ENCODE measurements at places on chromosomes 2 and 18. TPM values are rescaled to one million over a fixed set of nuclear protein-coding genes. Genes with fewer than 3 reads are reported as not detected.
A peak's percentile ranks its signal among the peaks of the same experiment; 100 is the strongest.

DNA sequence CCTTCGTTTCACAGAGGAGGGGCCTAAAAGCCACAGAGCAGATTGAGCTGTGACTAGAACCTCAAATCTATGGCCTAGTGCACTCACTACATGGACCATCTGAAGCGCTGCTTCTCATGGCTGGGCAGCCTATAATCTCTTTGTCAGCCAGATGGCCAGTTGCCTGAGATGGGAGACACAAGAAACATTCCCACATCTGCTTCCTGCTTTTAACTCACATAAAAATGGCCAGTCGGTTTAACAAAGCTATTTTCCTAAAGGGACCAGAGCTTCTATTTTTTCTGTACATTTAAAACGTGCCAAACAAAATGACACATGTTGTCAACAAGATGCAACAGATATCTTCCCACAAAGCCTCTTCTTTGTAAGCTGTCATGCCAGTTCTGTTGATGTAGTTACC, 173.8 kb downstream of the GFPT1 start:
- DNase-seq, result no peak
- H3K4me3 ChIP-seq, result no peak overlapping the region
- no peaks in the 10 kb centered on the region for H3K36me3 ChIP-seq
- no peaks in the 10 kb centered on the region for H3K27me3 ChIP-seq

DNA sequence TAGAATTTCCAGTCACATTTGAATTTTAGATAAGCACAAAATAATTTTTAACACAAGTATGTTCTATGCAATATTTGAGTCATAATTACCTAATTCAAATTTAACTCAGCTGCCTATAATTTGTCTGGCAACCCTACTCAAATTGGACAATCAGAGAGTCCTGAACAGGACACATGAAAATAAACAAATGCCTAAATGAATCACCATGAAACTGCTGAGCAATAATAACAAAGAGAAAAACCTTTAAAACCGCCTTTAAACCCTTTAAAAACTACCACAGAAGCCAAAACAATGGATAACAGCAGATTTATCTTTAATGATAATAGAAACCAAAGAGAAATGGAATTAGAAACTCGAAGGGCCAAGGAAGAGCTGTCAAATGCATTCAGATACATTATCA, 39.5 kb downstream of the ARL4C start:
- no peak overlapping the region for H3K4me3 ChIP-seq
- no peak overlapping the region for H3K27ac ChIP-seq
- no peaks in the 10 kb centered on the region for H3K27me3 ChIP-seq

Gene RAX
- not detected for polyA plus RNA-seq

Gene HOXD13
- polyA plus RNA-seq, result not detected

Gene SRD5A2
- not detected for polyA plus RNA-seq

Gene GPR155
- polyA plus RNA-seq, result 6.5 TPM

Gene KATNAL2
- polyA plus RNA-seq, result not detected

DNA sequence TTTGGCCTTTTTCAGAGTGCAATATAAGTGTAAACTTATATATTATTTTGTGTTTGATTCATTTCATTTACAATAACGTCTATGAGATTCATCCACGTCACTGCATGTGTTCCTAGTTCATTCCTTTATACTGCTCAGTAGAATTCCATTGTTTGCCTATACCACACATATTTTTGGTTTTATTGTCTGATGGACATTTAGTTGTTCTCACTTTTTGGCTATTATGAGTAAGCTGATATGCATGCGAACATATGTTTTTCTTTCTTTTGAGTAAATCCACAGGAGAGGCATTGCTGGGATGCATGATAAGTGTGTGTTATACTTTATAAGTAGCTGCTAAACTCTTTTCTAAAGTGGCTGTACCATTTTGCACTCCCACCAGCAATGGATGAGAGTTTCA, 314.8 kb upstream of the HS6ST1 start:
- no peak overlapping the region for H3K27ac ChIP-seq
- no peak overlapping the region for H3K4me3 ChIP-seq
- H3K27me3 ChIP-seq, result no peaks in the 10 kb centered on the region
- peaks cover 7% of the 10 kb centered on the region for H3K4me1 ChIP-seq
- H3K36me3 ChIP-seq, result no peaks in the 10 kb centered on the region
- DNase-seq, result no peak

Gene ASB18
- not detected for polyA plus RNA-seq

Gene KCNS3
- polyA plus RNA-seq, result not detected

DNA sequence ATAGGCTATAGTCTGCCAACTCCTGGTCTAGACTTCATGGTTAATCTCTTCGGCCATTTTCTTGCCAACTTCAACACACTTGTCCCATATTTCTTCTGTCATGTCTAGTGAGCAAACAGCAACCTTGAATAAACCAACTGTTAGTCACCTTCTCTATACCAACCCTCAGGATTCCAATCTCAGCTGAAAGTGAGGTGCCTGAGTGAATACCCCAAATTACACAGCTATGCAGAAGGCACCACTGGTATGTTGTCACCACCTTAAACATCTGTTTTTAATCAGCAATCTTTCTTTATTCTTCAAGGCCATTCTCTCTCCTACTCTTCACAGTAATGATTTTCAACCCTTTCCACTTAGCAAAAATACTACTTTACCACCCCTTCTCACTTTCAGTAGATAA, 39.3 kb downstream of the THOC1 start:
- DNase-seq, result no peak
- no peaks in the 10 kb centered on the region for H3K4me1 ChIP-seq
- no peak overlapping the region for H3K27ac ChIP-seq
- H3K36me3 ChIP-seq, result peaks cover 36% of the 10 kb centered on the region
- no peaks in the 10 kb centered on the region for H3K27me3 ChIP-seq
- no peak overlapping the region for H3K4me3 ChIP-seq

DNA sequence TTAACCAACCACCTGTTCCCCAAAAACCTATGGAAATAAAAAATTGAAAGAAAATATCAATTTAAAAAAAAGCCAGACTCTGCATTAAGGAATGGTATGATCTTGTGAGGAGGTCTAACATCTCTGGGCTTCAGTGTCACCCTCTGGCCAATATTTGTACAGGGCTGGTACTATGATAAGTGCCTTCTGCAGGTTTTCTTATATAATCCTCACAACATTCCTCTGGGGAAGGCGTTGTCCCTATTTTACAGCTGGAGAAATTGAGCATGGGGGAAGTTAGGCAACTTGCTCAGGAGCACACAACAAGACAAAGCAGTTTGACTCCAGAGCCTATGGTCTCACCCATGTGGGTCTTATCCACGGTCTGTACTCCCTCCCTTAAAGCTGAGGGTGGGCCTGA, 86.0 kb downstream of the ZBTB7C start:
- no peak overlapping the region for H3K4me3 ChIP-seq
- peaks cover 29% of the 10 kb centered on the region for H3K27me3 ChIP-seq
- DNase-seq, result no peak
- H3K36me3 ChIP-seq, result no peaks in the 10 kb centered on the region

GRCh38 chr2:161999321-161999720, 74.7 kb downstream of the DPP4 start:
- no peaks in the 10 kb centered on the region for H3K4me1 ChIP-seq
- H3K27me3 ChIP-seq, result peaks cover 11% of the 10 kb centered on the region
- H3K27ac ChIP-seq, result no peak overlapping the region
- no peak overlapping the region for H3K4me3 ChIP-seq

GRCh38 chr2:17571681-17572080, 31.2 kb downstream of the VSNL1 start:
- H3K36me3 ChIP-seq, result no peaks in the 10 kb centered on the region
- no peak overlapping the region for H3K27ac ChIP-seq
- H3K4me3 ChIP-seq, result no peak overlapping the region
- H3K4me1 ChIP-seq, result no peaks in the 10 kb centered on the region
- H3K27me3 ChIP-seq, result peaks cover 39% of the 10 kb centered on the region

DNA sequence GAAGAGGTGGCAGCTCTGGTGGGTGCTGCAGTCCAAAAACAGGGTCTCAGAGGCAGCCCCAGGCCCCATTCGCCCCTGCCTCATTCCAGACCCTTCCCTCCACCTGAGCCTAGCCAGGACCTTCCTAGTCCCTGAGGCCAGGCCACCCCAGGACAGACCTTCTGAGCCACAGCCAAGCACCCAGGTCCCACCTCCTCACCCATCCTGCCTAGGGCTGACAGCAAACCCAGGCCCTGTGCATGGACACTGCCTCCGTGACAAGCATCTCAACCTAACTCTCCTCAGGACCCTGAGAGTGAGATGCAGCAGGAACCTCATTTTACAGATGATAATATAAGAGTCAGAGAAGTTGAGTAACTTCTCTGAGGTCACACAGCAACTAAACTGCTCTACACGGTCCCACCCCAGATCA, 15.5 kb downstream of the ADRA2B start:
- no peaks in the 10 kb centered on the region for H3K27me3 ChIP-seq
- DNase-seq, result no peak
- H3K4me3 ChIP-seq, result no peak overlapping the region

GRCh38 chr2:31138037-31138962, at the start of gene GALNT14:
Gene GALNT14 (minus strand): TSS chr2:31138440. CDS start chr2:31138086, 354 bp downstream.
- H3K4me1 ChIP-seq, result peaks cover 10% of the 10 kb centered on the region
- no peaks in the 10 kb centered on the region for H3K36me3 ChIP-seq
- H3K4me3 ChIP-seq, result peak within 1 kb of the TSS; percentile 86
- DNase-seq, result peak; percentile 72

- H3K4me3 ChIP-seq, result no peak overlapping the region
- H3K36me3 ChIP-seq, result no peaks in the 10 kb centered on the region
- no peaks in the 10 kb centered on the region for H3K4me1 ChIP-seq
These were observed 393.8 kb upstream of the LYPD1 start for GRCh38 chr2:133063775-133064174.

GRCh38 chr2:198861080-198861479, 596.7 kb downstream of the SATB2 start:
- no peaks in the 10 kb centered on the region for H3K27me3 ChIP-seq
- no peaks in the 10 kb centered on the region for H3K36me3 ChIP-seq
- no peak overlapping the region for H3K27ac ChIP-seq
- H3K4me1 ChIP-seq, result no peaks in the 10 kb centered on the region

GRCh38 chr2:234203135-234203984, 152.9 kb downstream of the SPP2 start:
- no peaks in the 10 kb centered on the region for H3K36me3 ChIP-seq
- DNase-seq, result no peak
- H3K27me3 ChIP-seq, result peaks cover 12% of the 10 kb centered on the region

GRCh38 chr2:151315381-151315903, 26.0 kb upstream of the NMI start:
- DNase-seq, result no peak
- H3K27me3 ChIP-seq, result peaks cover 24% of the 10 kb centered on the region
- H3K4me3 ChIP-seq, result no peak overlapping the region
- no peaks in the 10 kb centered on the region for H3K36me3 ChIP-seq
- peaks cover 6% of the 10 kb centered on the region for H3K4me1 ChIP-seq

DNA sequence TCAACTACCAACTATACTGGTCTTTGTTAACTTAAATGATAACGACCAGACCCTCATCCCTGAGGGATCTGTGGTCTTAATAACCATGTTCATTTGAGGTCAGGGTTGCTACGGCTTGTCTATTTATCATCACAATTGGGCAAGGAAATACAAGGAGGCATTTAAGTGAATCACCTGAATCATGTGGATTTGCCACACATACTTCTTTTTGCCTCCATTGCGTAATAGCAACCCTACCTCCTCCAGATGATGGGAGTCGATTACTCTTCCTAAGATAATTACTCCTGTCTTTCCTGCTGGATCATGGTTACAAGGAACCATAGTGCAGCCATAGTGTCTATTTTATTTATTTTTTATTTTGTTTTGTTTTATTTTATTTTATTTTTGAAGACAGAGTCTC, 42.2 kb downstream of the TAF4B start:
- H3K4me1 ChIP-seq, result peaks cover 10% of the 10 kb centered on the region
- no peak for DNase-seq
- H3K4me3 ChIP-seq, result no peak overlapping the region
- no peaks in the 10 kb centered on the region for H3K27me3 ChIP-seq
- H3K36me3 ChIP-seq, result peaks cover 21% of the 10 kb centered on the region
- no peak overlapping the region for H3K27ac ChIP-seq

- H3K4me1 ChIP-seq, result peaks cover 6% of the 10 kb centered on the region
- H3K4me3 ChIP-seq, result no peak overlapping the region
- no peak overlapping the region for H3K27ac ChIP-seq
- no peak for DNase-seq
These were observed 259.2 kb downstream of the IKZF2 start for GRCh38 chr2:212892193-212892592.

Gene NEU2
- polyA plus RNA-seq, result not detected

Data from naive B cell (primary cell).